ENCODE measurements at places on chromosomes 13 and 19.

DNA sequence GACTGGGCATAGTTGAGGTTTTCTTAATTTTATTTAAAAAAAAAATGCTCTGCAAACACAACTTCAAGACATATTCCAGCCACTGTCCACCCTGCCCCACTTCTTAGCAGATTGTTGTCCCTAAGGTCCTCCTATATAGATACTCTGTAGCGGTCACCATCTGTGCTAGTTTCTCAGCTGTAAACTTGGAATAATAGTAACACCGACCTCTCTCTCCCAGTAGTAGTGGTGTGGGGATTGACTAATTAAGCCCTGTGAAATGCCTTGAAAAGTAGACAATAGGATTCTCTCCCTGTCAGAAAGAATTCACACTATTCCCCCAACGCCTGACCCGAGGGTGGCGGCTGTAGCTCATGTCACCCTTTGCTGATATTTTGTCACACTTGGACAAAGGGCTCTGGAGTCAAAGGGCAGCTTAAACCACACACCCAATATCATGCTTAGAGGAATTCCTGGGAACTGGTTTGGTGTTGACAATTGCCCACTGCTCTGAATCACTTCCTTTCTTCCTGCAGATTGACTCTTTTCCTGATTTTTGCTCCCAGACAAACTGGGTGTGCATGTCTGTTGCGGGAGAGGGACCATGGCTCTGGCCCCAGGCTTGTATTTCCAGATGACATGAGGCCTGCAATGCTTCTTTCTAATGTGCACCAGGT, 9.2 kb upstream of the SERP2 start:
- no peak for DNase-seq

- no peak for DNase-seq
Measured at GRCh38 chr19:3507371-3508120, 1.4 kb downstream of the FZR1 start.

- DNase-seq: no peak
Measured at GRCh38 chr19:29667901-29668341, 2.7 kb downstream of the PLEKHF1 start.

DNA sequence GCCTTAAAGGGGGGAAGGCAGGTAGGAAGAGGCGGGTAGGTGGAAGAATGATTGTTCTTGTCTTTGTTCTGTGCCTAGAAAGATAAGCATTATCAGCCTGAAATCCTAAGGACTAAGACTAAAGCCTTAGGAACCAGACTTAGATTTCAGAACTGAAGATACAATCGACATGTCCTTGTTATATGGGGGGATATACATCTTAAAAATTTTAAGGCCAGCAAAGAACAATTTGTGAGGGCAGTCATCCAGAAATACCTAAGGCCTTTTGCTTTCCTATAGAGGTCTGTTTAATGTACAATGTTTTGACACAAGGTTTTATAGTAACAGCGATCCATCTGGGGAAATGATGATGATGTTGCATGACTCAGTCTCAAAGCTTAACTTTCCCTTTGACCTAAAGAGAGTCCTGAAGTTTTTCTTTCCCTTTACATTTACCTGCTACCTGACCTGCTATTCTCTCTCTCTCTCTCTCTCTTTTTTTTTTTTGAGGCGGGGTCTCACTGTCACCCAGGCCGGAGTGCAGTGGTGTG, 20.2 kb upstream of the CEACAM6 start:
- no peak for DNase-seq

DNA sequence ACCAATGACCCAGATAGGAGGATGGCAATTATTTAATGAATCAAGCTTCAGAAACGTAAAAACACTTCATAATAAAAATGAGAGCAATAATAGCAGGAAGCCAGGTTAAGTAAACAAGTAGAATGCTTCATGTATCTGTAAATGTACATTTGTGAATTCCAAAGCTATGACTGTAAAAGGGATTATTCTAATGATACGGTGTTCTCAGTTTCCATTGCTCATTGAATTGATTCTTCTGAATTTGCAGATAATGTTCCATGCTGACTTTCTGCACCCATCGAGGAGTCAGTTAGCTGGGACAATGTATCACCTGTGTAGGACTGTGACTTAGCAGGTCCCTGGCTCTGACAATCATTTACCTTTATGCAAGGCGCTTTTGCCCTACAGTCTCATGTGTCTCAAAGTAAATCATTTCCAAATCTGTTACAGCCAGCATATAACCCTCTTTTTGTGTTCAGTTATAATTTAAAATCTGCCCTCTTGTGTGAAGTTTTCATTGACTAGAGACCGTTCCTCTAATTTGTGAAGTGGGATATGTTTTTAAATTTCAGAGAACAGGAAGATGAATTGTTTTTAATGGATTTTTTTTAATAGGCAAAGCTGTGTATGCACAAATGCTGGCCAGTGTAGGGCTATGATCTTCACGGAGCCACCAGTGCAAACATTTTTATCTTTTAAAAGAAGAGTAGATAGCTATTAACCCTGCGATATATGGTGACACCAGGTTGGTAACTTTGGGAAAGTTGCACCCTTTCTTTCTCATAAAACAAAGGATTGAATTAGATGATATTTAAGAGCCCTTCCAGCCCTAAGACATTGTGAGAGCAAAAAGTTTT, 267.1 kb downstream of the KLF5 start:
- no peak for DNase-seq

GRCh38 chr19:49491804-49492572, 4.2 kb upstream of the RPS11 start:
- DNase-seq: no peak

DNA sequence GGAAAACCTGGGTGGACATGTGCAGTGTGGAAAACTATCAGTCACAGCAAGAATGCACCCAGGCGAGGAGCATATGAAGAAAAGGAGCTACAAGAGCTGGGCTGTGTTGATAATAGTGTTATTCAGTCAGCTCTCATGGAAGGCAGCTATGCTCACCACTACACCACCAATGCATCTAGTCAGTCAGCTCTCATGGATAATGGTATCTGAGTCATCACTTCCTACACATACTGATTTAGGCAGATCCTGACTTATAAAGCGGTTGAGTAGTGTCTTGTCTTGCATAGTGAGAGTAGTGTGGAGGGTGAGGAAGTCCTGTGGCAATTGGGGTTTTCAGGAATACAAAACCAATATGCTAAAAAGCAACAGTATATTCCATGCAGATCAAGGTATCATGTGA, 9.1 kb upstream of the ZNF160 start:
- DNase-seq: no peak

DNA sequence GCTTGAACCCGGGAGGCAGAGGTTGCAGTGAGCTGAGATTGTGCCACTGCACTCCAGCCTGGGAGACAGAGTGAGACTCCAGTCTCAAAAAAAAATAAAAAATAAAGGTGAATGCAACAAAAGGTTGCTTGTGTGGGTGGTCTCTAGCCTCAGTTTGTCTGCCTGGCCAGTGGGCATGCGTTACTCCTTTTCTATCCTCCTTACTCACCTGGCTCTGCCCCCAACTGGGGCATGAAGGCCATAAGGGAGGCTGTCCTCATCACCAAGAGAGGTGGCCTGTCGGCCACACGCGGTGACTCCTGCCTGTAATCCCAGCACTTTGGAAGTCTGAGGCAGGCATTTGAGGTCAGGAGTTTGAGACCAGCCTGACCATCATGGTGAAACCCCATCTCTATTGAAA, 1.9 kb upstream of the JUND start:
- DNase-seq: no peak

- no peak for DNase-seq
Measured at GRCh38 chr19:42277821-42278451, 8.9 kb downstream of the CIC start.

- DNase-seq: no peak
Measured at GRCh38 chr19:9835507-9835949, 410 bp downstream of the PIN1 start.

- DNase-seq: no peak
Measured at GRCh38 chr13:106612688-106613087, 44.8 kb upstream of the ARGLU1 start.

- DNase-seq: no peak
Measured at GRCh38 chr19:40523322-40524047, 53.2 kb upstream of the SHKBP1 start.

DNA sequence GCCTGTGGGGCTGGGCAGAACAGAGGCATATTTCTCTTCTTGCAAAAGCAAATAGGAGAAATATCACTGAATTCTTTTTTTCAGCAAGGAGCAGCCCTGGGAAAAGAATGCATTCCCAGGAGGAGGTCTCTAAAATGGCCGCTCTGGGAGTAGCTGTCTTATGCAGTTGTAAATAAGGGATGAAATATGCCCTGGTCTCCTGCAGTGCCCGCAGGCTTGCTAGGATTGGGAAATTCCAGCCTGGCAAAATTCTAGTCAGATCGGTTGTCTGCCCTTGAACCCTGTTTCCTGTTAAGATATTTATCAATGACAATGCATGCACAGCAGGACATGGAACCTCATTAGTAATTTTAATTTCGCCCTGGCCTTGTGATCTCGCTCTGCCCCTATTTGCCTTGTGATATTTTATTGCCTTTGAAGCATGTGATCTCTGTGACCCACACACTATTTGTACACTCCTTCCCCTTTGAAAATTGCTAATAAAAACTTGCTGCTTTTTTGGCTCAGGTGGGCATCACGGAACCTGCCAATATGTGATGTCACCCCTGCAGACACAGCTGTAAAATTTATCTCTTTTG, 1993.2 kb downstream of the PCDH9 start:
- no peak for DNase-seq

DNA sequence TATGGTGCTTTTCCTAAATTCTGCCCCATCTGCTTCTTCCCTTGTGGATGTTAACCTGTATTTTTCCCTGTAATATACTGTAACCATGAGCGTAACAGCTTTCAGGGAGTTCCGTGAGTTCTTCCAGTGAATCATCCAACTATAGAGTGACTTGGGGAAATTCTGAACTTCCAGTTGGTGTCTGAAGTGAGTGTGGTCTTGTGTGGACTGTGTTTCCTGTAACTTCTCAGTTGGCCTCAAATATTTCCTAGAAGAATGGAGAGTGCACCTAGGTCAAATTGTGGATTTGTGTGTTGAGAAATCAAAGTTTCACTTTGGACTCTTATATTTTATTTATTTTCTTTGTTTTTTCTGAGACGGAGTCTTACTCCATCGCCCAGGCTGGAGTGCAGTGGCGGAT, 11.0 kb upstream of the ZNF766 start:
- no peak for DNase-seq

DNA sequence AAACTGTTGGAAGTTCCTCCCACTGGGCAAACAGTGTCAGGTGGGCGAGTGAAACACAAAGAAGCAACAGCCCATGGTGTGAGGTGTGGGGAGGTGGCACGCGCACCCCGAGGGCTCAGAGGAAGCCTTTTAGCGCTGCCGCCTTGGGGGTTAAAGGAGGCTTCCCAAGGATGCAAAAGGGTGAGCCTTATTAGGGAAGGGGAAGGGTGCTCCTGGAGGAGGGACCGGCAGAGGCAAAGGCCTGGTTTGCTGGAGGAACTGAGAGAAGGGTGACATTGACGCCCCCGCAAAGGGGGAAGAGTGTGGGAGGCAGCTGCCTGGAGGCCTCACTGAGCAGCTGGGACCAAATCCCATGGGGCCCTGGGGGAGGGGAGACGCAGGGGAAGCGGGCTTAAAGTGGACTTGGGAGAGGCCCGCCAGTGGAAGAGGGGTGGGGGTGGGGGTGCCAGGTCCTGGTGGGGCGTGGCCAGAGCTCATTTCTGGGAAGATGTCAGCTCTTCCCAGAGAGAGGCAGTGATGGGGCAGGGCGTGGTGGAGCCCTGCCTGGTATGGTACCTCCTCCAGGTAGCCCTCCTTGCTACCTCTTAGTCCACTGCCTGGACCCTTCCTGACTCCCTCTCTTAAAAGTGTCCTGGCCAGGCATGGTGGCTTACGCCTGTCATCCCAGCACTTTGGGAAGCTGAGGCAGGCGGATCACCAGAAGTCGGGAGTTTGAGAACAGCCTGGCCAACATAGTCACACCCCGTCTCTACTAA, 12.0 kb upstream of the FCHO1 start:
- no peak for DNase-seq

DNA sequence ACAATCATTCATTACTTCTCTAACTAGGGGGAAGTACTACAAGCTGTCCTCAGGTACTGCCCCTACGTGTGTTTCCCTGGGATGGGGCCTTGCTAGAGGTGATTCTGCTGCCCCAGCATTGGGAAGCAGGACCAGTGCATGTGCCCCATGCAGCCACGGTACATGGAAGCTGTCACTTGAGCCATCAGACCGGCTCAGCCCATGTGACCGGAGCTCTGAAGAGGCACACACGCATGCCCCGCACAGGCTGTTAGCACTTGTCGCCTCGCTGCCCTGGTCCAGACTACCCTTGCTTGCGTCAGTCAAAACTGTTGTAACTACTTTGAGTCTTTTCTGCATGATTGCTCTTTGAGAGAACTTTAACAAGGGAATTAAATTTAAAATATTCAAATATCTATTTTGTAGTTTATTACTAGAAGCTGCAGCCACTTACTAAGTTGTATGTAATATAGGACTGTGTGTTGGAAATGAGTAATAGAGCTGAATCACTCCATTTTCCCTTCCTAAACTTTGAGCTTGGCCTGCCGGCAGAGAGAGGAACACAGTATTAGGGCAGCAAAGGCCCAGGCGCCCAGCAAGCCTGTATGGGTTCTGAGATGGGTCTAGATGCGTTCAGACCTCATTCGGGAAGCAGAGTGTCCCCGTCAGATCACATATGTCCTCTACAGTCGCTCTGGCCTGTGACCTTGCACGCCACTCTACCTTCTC, 42.2 kb downstream of the DHRS12 start:
- no peak for DNase-seq

- DNase-seq: no peak
Measured at GRCh38 chr13:27086599-27087265, 84.9 kb downstream of the USP12 start.

DNA sequence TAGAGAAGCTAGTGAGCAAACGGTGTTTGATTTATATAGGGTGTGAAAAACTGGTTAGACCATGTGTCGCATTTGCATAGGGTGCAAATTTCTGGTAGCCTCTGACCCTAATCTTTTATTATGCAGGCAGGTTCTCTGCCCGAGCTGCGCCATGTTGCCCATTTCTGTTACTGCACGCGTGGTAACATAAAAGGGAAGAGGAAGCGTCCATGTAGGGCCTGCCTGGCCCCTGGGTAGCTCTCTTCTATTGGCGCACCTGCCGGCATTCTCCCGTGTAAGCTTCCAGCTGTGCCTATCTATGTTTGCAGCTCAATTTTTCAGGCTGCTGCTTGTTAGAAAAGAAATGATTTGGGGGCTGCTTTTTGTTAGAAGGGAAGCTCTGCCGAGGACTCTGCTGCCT, 14.0 kb upstream of the CD70 start:
- no peak for DNase-seq

DNA sequence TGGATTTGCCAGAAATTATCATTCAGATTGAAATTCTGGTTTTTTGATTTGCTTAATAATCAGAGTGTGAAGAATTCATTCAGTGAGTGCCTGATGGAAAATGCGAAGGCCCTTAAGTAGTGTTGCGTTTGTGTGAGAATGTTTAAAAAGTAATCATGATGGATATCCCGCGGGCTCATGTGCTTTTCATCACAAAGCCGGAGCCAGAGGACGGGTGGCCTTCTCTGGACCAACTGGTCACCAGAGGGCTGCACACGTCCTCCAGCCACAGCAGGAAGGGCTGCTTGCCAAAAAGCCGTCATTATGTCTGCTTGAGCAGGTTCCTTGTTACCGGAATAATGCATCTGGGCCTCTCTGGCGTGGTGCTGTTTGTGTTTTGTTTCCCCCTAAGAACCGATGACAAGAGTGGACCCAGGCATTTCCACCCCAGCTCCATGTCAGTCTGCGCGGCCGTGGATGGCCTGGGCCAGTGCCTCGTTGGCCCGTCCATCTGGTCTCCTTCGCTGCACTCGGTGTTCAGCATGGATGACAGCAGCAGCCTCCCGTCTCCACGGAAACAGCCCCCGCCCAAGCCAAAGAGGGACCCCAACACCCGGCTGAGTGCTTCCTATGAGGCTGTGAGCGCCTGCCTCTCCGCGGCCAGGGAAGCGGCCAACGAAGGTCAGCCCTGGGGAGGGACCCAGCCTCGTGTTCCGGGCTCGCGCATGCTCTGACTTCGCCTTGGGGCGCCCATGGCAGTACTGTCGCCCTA, 497.7 kb downstream of the MYO16 start:
- DNase-seq: no peak
